ENCODE measurements at places on chromosomes 1 and 21.

DNA sequence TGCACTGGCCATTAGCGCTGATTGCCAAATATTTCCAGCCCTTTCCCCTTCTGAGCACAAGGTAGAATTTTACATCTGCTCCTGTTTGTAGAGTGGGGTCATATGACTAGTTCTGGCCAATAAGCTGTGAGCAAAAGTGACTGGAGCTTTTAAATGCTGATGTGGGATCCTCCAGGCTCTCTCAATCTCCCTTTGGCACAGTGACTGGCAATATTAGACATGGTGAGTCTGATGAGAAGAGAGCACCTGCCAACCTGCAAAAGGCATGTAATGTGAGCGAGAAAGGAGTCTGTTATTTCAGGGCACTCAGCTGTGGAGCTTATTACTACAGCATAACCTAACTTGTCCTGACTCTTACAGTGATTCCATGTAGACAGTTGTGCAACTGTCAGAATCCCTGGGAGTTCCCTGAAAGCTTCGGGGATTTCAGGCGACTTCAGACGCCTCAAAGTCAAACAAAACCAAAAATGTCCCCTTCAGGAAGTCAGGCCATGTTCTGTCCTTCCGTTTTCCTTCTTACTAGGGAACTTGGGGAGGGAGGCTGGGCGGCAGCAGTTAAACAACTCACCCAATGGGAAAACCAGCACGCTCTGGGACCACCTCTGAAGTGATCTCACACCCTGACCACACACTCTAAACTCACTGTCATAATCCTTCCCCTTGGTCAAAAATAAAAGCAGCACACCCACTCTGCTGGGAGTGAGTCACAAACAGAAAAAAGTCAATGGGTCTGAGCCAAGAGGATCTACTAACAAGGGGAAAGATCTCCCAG lies 3.6 kb upstream of the RASSF5 start:
- peak; percentile 99 for DNase-seq

GRCh38 chr1:87878873-87879272 lies 550.2 kb downstream of the LMO4 start:
- no peak for DNase-seq

- no peak for DNase-seq
These were observed 42.7 kb upstream of the SLC16A1 start for GRCh38 chr1:112998592-112999235.

DNA sequence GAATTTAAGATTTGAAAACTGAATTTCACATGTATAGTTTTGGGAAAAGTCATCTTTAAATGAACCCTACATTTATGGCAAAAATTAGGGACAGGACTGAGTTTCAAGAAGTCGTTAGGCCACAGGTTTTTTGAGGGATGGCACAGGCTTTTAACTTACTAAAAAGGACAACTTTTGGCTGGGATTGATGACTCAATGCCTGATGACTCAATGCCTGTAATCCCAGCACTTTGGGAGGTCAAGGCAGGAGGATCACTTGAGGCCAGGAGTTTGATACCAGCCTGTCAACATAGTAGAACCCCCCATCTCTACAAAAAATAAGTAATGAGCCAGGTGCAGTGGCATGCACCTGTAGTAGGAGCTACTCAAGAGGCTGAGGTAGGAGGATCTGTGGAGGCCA lies 15.9 kb downstream of the UCK2 start:
- no peak for DNase-seq

DNA sequence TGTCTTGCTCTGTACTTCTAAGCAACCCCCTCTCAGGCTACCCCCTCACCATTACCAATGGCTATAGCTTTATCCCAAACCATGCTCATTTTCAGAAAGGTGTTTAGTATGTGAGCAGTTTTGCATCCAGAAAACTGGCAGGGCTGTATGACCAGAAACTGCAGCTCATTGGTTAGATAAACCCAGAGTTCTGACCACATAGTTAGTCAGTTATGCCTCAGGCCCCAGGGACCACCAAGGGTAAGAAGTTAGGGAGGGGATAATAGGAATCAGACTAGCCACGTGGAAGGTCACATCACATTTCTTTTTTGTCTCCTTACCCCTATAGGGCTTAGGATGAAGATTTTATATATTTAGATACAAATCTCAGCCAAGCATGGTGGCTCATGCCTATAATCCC lies 1.2 kb downstream of the ITGA10 start:
- DNase-seq, result no peak

- no peak for DNase-seq
These were observed 356.9 kb downstream of the SIPA1L2 start for GRCh38 chr1:232273011-232273410.

GRCh38 chr1:45331436-45332345 lies 5.0 kb downstream of the HPDL start:
- no peak for DNase-seq

DNA sequence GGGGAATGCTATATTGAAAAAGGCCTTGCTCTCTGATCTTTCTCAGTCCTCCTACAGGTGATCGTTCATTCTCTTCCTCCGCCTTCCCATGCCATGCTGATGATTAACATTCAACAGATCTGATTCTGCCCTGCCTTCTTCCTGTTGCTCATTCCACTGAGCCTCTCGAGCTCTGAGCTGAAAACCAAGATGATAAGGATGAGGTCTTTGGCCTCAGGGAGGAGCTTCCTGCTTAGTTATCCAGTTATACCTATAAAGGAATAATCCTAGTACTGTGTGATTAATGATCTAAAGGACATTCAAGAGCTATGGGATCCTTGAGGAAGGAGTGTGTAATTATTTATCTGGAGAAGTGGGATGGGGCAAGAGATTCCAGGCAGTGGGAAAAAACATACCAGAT lies 25.2 kb upstream of the MAP3K7CL start:
- no peak for DNase-seq

DNA sequence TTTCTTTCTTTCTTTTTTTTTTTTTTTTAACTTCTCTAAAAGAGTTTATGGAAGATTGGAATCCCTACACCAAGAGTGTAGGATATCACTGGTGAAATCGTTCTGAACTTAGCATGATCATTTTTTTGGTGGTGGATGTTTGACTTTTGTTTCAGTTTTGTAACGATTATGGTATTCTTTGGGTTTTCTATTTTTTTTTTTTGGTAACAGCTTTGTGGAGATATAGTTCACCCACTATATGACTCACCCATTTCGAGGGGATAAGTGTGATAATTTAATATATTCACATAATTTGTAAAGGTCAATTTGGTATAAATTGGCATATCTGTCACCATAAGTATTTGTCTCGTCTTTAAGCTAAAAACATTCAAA lies 29.2 kb downstream of the AGPAT3 start:
- DNase-seq, result no peak

- DNase-seq, result peak; percentile 81
These were observed 91.5 kb downstream of the SIPA1L2 start for GRCh38 chr1:232538224-232538942.

- no peak for DNase-seq
These were observed 95.8 kb downstream of the PRKAB2 start for GRCh38 chr1:147076442-147076841.

GRCh38 chr1:193462629-193463320 lies 276.4 kb upstream of the B3GALT2 start:
- no peak for DNase-seq

- no peak for DNase-seq
These were observed 6.7 kb downstream of the CDC7 start for GRCh38 chr1:91507328-91507727.

DNA sequence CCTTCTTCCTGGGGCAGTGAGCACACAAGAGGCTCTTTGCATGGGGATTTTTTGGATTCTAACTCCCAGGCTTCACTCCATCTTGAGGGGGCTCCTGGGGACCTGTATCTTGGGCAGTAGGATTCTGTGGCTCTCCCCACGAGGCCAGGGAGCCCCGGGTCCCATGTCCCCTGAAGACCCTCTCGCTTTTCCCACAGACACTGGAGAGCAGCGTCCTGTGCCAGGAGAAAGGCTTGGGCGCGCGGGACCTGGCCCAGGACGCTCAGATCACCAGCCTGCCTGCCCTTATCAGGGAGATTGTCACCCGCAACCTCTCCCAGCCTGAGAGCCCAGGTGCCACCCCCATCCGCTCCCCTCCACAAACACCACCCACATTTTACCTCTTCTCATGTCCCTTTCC lies 735 bp downstream of the CROCC start:
- no peak for DNase-seq

- no peak for DNase-seq
These were observed 91.9 kb upstream of the PLXNA2 start for GRCh38 chr1:208336137-208336518.

GRCh38 chr1:24057171-24057570 lies 54.8 kb downstream of the MYOM3 start:
- DNase-seq, result no peak

DNA sequence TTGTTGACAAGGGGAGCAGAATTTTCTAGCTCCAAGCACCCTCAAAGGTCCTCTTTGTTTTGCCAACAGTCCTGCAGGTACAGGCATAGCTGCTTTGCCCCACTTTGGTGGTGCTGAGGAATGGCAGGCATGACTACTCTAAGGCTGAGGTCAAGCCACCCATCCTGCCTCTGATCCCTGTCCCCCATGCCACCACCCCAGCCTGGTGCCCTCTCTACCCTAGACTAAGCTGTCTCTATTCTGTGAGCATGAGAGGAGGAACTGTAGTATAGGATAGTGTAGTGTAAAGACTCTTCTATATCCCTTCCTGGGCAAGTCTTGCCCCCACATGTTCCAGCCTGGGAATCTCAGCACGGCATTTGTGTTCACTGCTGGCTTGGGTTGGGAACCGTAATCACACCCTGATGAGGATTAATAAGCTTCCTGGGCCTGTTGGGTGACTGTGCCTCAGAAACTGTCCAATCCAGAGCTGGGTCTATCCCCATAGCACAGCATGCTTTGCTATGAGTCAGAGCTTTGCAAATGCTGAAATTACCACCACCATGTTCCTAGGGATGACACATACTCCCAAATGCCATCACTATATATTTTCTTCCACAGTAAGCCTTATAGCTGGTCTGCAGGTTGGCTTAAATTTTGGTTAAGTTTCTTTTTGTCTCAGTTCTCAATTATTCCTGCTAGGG lies 105.7 kb upstream of the PPP2R5A start:
- DNase-seq, result peak; percentile 81

DNA sequence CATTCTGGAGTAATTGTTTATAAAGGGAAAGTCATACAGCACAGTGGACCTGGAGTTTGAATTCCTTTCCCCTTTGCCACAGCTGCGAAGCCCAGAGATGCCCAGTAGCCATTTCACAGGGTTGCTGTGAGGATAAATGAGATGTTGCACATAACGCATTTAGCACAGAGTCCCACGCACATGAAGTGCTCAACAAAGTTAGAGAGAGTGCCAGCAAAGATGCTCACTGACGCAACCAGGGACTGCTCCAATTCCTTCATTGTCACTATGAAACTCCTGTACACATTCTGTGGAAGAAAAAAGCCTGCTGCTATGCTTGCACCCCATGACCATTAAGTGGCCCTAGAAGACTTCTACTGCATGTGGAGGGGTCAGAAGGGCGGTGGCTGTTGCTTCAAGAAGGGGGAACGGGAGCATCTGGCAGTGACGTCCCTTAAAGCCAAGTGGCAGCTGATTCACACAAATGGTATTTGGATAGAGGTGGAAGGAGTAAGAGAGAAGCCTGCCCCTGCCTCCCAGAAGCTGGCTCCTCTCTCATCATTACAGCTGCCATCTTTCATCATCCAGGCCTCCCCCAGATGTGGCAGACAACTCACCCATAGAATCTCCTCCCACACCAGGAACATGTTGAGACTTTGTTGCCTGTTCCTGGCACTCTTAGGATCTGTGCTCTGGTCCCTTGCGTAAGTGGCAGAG lies 26.5 kb upstream of the VAV3 start:
- DNase-seq, result peak; percentile 35

GRCh38 chr1:154874465-154874864 lies 4.4 kb upstream of the KCNN3 start:
- DNase-seq, result no peak

GRCh38 chr1:109277434-109278204 lies 5.3 kb downstream of the PSRC1 start:
- peak; percentile 71 for DNase-seq

GRCh38 chr1:19359357-19359756 lies 47.2 kb downstream of the SLC66A1 start:
- no peak for DNase-seq

GRCh38 chr21:22201126-22201525 lies 1202.9 kb downstream of the NCAM2 start:
- DNase-seq, result no peak

- DNase-seq, result no peak
These were observed 14.8 kb downstream of the VPS13D start for GRCh38 chr1:12244585-12244984.

DNA sequence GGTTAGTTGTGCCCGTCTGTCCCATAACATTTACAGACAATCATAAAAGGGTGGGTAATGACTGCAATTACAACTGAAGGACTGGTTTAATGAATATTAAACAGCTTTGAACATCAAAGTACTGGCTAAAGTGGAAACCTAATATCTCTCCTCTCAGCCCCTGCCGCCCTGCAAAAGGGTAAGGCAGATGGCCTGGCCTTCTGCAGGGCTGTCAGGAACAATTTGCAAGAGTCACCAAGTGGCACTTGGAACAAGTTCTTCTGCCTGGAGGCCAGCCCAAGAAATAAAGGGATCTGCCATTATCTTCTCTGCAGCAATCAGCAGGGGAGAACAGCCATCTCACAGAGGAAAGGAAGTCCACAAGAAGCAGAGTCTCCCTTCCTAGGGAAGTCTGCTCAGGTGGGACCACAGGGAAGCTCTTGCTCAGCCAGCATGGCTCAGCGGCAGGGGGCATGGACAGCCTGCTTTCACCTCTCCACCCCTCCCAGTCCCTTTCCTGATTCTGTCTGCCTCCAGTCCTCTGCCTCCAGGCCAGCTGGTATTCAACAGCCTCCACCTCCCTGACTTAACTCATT lies 96.1 kb downstream of the TRABD2B start:
- no peak for DNase-seq

DNA sequence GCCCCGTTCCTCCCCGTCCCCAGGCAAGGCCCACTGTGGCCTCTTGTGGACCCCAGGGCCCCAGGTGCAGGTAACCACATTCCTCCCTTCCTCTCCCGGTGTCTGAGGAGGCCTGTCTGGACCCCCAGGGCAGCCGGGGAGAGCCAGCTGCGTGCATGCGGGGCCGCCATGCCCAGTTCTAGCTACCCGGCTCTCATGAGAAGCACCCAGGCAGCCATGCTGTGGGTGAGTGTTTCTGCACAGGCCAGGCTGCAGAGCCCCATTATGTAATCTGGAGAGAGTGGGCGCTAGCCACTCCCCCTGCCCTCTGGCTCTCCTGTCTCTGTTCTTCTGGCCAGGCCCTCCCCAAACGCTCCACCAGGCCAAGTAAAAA lies 18.4 kb upstream of the PLEKHG5 start:
- no peak for DNase-seq

DNA sequence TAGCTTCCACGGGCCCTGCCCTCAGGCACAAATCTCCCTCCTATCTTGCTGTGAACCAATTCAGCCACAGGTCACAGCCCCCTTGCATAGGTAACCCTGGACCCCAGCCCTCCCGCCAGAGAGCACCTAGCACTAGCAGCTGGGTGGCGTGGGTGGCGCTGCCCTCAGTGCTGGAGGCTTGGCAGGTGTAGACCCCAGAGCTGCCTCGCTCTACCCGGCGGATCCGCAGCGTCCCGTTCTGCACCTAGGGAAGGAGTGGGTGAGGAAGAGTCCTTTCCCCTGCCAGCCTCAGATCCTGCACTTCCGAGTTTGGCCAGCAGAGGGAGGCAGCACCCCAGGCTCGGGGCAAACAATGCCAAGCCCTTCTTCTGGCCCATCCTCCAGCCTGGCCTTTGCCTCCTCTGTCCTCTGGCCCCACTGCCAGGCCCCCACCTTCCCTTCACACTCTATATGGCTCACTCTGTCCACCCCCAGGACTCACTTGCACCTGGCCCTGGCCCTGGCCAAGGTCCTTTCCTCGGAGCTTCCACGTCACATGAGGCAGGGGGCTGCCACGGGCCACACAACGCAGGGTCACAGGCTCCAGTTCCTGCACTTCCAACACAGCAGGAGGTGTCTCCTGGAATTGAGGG lies 9.0 kb downstream of the IGSF9 start:
- DNase-seq, result peak; percentile 35

- peak; percentile 50 for DNase-seq
These were observed 12.3 kb downstream of the RNF223 start for GRCh38 chr1:1061682-1062345.

All from H4 (cell line).